ENCODE measurements at places on chromosomes 16 and 17.
A peak's percentile ranks its signal among the peaks of the same experiment; 100 is the strongest.

- no peak for DNase-seq
These were observed 52.6 kb upstream of the DYNLRB2 start for GRCh38 chr16:80488167-80488566.

GRCh38 chr17:44219108-44219615 is 313 bp downstream of the UBTF start:
- peak; percentile 51 for DNase-seq

GRCh38 chr17:44097110-44097958 is 26.1 kb downstream of the HDAC5 start:
- DNase-seq = no peak

- no peak for DNase-seq
These were observed 52.7 kb downstream of the MEAK7 start for GRCh38 chr16:84451781-84452180.

Measured in stimulated activated CD4-positive, alpha-beta T cell treated with anti-CD3 and anti-CD28 coated beads, Interleukin-12 subunit alpha, Interleukin-12 subunit beta, amount 100 ng/mL, for 24 hours (primary cell).